CD4-positive, CD25-positive, alpha-beta regulatory T cell (primary cell): ENCODE measurements at places on chromosomes 13 and 19.

DNA sequence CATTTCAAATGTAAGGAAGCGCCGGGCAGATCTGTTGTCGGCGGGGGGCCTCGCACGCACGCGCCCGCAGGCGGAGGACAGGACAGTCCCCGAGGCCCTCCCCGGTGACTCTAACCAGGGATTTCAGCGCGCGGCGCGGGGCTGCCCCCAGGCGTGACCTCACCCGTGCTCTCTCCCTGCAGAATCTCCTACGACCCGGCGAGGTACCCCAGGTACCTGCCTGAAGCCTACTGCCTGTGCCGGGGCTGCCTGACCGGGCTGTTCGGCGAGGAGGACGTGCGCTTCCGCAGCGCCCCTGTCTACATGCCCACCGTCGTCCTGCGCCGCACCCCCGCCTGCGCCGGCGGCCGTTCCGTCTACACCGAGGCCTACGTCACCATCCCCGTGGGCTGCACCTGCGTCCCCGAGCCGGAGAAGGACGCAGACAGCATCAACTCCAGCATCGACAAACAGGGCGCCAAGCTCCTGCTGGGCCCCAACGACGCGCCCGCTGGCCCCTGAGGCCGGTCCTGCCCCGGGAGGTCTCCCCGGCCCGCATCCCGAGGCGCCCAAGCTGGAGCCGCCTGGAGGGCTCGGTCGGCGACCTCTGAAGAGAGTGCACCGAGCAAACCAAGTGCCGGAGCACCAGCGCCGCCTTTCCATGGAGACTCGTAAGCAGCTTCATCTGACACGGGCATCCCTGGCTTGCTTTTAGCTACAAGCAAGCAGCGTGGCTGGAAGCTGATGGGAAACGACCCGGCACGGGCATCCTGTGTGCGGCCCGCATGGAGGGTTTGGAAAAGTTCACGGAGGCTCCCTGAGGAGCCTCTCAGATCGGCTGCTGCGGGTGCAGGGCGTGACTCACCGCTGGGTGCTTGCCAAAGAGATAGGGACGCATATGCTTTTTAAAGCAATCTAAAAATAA is 18.2 kb downstream of the IL17D start:
- DNase-seq, result no peak

GRCh38 chr19:55451163-55451964 is 8.3 kb upstream of the SHISA7 start:
- DNase-seq, result peak; percentile 22

GRCh38 chr13:57630661-57631595 is 616 bp upstream of the PCDH17 start:
- no peak for DNase-seq

- no peak for DNase-seq
These were observed 31.0 kb downstream of the C2CD4C start for GRCh38 chr19:377801-378581.

GRCh38 chr19:10158485-10158884 is 36.3 kb downstream of the DNMT1 start:
- no peak for DNase-seq

DNA sequence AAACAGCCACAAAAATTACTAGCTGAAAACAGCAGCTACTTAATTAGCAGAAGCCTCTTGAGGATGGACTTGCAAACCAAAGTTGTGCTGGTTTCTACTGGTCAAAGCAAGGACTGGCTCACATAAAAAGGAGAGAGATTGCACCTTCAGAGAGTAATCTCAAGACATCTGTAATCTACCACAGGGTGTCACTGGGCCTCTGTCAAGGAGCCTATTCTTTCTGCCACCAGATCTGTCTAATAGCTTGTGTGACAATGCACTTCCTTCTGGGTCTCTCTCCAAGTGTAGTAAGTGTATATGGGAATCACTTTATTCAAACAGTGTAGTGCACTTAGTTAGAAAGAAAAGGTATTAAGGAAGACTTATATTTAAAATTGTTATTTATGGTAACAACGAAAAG is 24.4 kb upstream of the ZNF561 start:
- no peak for DNase-seq

- no peak for DNase-seq
These were observed 1273.3 kb upstream of the ATXN8OS start for GRCh38 chr13:68834375-68834774.

- peak; percentile 33 for DNase-seq
These were observed 47.2 kb downstream of the ZAR1L start for GRCh38 chr13:32267836-32268439.

DNA sequence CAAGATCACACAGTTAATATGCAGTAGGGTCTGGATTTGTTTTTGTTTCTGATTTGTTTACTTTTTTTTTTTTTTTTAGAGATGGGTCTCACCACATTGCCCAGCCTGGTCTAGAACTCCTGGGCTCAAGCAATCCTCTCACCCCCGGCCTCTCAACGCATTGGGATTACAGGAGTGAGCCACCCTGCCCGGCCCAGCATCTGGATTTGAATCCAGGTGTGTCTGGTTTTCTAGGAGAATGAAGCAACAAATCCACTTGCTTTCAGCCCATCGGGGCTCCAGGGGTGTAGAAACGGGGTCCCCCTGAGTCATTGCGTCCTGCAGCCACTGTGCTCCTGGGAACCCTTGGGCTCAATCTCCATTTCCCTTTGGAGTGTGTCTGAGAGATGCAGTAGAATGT is 6.6 kb downstream of the CACNG8 start:
- DNase-seq, result no peak

DNA sequence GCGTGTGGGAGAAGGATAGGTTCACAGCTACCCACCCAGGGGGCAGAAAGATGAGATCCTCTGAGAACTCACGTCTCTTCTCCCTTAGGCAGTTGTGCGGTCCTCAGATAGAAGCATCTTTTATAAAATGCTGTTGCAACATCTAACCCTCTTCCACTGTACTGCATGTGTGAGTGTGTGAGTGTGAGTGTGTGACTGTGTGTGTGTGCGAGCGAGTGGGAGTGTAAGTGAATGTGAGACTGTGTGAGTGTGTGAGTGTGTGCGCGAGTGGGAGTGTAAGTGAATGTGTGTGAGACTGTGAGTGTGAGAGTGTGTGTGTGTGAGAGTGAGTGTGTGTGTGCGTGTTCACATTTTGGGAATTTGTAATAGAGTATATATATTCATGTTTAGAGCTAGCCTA is 55.6 kb upstream of the F7 start:
- no peak for DNase-seq

DNA sequence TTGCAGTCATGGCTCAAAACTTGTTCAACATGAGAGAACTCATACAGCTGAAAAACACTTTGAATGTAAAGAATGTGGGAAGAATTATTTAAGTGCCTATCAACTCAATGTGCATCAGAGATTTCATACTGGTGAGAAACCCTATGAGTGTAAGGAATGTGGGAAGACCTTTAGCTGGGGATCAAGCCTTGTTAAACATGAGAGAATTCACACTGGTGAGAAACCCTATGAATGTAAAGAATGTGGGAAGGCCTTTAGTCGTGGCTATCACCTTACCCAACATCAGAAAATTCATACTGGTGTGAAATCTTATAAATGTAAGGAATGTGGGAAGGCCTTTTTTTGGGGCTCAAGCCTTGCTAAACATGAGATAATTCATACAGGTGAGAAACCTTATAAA is 20.1 kb downstream of the ZNF283 start:
- DNase-seq, result no peak

GRCh38 chr13:63843766-63844699 is 2428.4 kb upstream of the PCDH20 start:
- no peak for DNase-seq

DNA sequence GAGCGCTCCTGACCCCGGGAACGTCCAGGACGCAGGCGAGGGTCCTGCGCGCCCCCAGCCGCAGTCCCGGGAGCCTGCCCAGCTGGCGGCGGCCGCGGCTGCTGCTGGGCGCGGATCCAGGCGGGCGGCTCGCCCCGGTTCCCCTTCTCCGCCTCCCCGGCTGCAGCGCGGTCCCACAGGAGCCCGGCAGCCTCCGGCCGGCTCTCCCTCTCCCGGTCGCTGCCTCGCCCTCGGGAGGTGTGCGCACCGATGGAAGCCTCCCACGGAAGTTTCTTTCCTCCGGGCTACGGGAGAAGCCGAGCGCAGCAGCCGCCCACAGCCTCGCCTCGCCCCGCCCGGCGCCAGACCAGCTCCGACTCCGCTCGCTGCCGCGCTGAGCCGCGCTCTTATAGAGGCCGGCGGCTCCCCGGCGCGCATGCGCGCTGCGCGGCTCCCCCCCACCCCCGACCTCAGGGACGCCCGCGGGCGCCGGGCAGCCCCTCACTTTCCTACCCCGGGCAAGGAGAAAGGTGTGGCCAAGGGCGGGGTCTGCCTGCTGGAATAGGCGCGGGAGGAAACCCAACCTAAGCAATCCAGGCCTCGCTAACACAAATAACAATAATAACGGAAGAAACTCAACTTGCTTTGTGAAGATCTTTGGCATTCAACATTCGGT is at the start of gene SHISA2:
TSS of gene SHISA2 (minus strand) at position 360 of the 655 bp plus-strand sequence. CDS start 1,041 bp downstream, outside the sequence.
- no peak for DNase-seq

DNA sequence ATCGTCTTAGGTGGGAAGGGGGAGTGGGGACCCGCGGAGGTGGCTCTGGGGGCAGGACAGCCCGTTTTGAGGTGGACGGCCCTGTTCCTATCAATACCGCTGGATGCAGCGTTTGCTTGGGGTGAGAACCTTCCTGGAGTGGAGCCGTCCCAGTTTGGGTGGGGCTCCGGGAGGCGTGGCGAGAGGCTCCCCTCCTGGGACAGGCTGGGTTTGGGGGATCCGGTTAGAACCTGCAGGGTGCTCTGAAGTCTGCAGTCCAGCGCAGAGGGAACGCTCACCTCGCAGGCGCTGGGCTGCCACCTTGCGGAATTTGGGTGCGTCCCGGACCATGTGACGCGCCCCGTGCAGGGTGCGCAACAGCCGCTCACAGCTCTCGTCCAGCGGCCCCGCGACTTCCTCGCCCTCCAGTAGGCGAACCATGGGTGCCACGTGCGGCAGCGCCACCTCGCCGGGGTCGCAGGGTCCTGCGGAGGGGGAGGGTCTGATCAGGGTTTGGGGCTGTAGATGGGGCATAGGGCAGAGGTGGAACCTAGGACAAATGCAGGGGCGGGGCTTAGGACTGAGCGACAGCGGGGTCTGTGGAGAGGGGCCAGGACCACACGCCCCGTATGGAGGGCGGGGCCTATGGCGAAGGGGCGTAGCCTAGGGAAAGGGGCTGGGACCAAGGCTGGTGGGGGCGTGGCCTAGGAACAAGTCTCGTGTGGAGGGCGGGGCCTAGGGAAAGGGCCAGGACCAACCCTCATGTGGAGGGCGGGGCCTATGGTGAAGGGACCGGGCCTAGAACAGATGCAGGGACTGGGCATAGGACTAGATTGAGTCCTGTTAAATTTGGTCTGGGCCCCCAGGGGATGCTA is 13.8 kb downstream of the SH2D3A start:
- peak; percentile 72 for DNase-seq

- no peak for DNase-seq
These were observed 19.2 kb upstream of the PHF11 start for GRCh38 chr13:49476529-49476928.
